GM12864 (cell line): ENCODE measurements at places on chromosomes 3 and 15.

GRCh38 chr15:31062911-31063310 lies 38.6 kb downstream of the TRPM1 start:
- no peak for DNase-seq

- DNase-seq: no peak
Observed at GRCh38 chr15:89129123-89129815, 41.0 kb downstream of the ABHD2 start.

- peak; percentile 80 for DNase-seq
Observed at GRCh38 chr3:127074900-127075360, 92.0 kb downstream of the PLXNA1 start.

- DNase-seq: no peak
Observed at GRCh38 chr3:119310071-119310470, 15.9 kb downstream of the ARHGAP31 start.

- DNase-seq: no peak
Observed at GRCh38 chr3:139564294-139564861, 24.8 kb upstream of the RBP1 start.

DNA sequence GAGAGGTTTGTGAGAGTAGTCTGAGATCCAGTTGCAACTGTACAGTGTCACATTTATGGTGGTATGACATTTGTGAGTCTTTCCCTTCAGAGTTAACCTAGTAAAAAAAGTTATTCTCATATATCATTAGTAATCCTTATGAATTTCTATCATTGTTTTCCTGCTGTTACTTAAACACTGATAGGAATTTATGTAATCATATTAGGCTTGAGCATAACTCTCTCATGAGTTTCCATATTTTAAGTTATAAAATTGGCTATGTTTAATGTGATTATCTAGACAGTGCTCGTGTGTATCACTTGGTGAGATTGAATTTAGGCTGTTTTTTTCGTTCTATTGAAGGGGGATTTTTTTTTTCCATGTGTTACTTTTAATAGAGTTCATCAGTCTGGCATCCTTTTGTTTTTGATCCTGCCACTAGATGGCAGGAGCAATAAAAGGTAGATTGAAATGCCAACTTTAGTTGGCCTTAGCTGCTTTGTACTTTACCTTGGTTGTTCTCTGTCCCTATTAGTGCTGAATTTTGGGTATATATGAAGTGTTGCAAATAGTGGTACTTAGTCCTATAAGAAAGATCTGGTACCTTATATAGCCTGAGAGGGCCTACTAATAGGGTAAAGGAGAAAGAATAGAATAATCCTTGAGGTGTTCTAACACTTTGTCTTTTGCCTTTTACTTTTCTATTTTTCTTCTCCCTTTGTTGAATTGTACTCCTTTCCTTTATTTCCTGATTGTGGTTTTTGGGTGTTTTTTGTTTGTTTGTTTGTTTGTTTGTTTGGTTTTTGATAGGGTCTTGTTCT lies 17.9 kb downstream of the STT3B start:
- no peak for DNase-seq

GRCh38 chr15:99408236-99409096 lies 157.2 kb downstream of the LRRC28 start:
- no peak for DNase-seq

- DNase-seq: no peak
Observed at GRCh38 chr3:42697289-42698051, 5.1 kb downstream of the HHATL start.

DNA sequence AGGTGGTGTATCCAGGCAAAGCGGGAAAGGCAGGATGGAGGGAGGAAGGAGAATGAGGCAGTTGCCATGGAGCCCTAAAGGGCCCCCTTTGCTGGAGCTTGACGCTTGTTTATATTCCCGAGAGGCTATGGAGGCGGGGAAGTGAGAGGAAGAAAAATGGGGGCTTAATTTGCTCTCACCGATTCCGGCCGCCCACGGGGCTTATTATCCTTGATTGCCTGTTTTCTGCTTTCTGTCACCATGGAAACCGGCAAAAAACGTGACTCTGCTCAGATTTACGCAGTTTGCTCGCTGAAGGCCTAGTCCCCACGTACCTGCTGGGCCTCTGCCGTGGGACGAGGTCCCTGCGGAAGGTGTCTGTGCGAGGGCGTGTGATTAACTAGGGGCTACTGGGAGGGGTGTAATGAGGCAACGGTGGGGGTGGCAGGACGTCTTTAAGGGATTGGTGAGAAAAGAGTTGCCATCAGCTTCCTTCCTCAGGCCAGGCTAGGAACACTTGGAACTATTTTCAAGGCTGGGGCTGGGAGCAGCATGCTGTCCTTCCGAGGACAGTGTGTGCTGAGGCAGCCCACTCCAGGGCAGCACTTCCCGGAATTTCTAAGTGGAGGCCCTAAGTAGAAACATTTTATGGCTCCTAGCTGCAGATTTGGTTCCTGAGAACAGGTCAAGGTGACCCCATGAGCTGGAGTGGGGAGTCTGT lies 110.8 kb upstream of the NDN start:
- no peak for DNase-seq

- DNase-seq: no peak
Observed at GRCh38 chr3:170910542-170910941, 2.1 kb upstream of the EIF5A2 start.

- DNase-seq: no peak
Observed at GRCh38 chr3:94063496-94064119, 747 bp downstream of the NSUN3 start.

- DNase-seq: peak; percentile 49
Observed at GRCh38 chr15:68383161-68384074, 48.5 kb downstream of the ITGA11 start.

DNA sequence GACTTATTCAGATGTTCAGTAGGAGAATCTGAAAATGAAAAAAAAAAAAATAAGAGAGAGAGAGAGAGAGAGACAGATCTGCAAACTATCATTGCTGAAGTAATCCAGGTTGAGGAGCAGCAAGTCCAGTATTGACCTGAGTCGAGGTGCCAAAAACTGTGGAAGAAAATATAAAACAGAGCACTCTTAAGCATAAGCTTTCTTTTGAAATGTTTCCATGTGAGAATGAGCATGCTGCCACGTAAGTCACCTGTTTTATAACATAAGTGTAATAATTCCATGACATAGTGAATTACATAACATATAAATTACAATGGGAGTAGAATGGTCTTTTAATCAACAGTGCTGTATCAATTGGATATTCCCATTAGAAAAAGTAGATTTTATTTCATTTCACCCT lies 218.2 kb downstream of the BCHE start:
- DNase-seq: no peak

DNA sequence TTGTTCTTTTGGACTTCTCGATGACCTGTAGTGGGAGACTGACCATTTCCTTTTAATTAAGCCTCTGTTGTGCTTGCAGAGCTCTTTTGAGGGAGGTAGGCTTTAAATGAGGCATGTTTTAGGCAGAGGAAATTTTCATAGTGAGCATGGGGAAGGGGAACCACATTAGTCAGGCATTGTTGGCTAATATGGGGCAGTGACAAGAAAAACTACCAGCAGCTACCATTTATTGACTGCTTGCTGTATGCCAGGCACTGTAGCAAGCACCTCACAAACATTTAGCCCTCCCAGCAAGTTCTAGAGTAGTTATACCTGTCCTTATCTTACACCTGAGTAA lies 10.9 kb downstream of the ATG7 start:
- no peak for DNase-seq

DNA sequence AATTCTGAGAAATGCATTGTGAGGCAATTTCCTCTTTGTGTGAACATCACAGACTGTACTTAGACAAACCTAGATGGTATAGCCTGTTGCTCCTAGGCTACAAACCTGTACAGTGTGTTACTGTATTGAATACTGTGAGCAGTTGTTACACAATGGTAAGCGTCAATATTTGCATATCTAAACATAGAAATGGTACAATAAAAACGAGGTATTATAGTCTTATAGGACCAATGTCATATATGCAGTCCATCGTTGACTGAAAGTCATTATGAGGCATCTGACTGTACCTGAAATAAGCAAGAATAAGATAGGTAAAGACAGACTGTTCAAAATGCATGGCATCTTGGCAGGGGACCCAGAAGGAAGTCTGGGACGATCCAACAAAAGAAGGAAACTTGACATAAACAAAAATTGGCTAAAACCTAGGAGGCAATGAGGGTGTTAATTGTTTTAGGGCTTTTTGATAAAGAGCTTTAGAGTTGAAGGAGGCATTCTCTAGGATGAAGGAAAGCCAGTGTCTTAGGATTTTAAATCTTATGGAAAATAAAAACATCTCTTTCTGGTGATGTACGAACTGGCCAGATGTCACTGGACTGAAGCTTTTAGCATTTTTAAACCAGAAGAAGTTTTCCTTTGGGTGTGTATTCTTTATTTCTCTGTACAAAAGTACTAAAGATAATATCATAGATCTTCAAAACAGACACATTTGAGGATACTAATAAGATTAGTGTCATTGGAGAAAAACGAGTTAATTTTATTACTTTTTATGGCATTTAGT lies 9.2 kb upstream of the SPRED1 start:
- no peak for DNase-seq

DNA sequence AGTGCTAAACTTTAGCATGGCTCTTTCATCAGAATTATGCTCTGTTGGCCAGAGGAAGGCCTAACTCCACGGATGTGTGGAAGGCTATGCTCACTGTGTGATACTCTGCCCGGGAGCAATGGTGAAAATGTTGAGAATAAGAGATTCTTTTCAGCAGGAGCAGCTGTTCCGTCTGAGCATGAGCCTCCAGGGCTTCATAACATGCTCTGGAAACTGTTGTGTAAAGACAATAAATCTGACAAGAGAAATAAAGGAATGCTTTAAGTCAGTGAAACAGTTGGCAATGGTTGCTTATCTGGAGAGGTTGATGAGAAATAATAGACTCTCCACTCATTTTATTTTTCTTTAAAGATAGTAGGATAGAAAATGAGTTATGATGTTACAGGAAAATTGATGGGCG lies 269.8 kb downstream of the DIPK2A start:
- no peak for DNase-seq

GRCh38 chr3:139574026-139574947 lies 34.7 kb upstream of the RBP1 start:
- no peak for DNase-seq

GRCh38 chr3:30112902-30113484 lies 493.4 kb upstream of the TGFBR2 start:
- DNase-seq: no peak

DNA sequence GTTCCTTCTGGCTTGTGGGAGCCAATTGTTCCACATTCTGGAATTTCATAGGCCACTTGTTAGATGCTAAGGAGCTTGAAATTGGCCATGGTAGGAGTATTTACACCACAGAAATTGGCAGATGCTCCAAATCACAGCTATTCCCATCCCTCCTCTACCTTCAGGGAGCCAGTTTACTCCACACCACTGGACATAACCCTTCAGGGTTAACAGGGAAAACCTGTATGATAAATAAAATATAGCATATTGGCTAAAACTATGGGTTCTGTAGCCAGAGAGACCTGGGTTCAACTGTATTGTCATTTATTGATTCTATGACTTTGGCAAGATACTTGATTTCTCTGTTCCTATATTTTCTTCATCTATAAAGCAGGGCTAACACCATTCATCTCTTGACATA lies 384.2 kb upstream of the PROK2 start:
- no peak for DNase-seq

- DNase-seq: peak; percentile 47
Observed at GRCh38 chr3:179882292-179882691, 154.4 kb downstream of the PEX5L start.

- no peak for DNase-seq
Observed at GRCh38 chr3:3665961-3666640, 133.1 kb upstream of the LRRN1 start.

DNA sequence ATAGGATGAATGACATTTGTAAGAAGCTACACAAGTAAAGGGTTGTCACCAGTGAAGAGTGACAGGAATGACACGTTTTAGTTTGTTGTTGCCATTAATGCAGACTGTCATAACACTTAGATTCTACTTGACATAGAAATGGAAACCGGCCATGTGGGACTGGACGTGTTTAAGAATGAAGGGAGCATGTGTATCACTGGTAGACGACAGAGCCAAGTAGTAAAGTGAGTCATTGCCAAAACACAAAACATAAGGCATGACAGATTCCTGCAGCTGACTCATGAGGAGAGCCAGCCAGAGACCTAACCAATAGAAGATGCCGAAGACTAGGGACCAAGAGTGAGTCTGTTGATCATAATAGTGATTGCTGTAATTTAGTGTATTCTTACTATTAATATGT lies 106.2 kb upstream of the PLAAT1 start:
- DNase-seq: no peak

GRCh38 chr15:79185199-79185598 lies 94.6 kb upstream of the RASGRF1 start:
- DNase-seq: no peak
